ENCODE measurements at places on chromosomes 4 and X.

DNA sequence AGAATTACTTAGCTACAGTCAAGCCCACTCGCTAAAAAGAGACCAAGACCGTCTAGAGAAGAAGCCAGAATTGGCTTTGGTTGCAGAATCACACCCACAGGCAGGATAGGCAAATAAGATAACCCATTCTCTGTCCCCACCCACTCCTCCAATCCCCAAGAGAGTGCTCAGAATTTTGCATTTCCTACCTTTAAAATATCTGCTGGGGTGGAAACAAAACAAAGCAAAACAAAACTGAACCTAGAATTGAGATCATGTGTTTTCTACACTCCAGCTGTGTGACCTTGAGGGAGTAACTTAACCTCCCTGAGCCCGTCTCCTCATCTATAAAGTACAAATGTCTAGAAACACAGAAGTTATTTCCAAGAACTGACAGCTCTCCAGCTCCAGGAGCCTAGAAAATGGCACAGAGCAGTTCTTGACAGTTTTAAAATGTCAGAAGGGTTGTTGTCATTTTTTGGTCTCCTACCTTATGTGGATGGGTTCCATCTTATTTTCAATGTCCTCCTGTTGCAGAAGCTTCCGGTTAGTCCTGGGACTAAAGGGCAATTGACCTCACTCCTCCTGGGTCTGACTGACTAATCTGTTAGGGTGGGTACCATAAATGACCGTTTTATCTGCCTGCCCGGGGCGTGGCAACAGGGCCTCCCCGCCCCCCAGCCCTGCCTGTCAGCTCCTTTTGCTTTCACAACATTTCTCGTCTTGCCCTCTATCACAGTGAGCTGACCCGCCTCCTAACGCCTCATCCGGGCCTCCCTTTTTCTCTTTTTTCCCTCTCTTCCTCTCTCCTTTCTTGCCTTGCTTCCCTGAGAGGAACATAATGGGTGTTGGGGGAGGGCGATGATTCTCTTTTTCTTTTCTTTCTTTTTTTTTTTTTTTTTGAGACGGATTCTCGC is 114.0 kb downstream of the RBM47 start:
- DNase-seq, result no peak

DNA sequence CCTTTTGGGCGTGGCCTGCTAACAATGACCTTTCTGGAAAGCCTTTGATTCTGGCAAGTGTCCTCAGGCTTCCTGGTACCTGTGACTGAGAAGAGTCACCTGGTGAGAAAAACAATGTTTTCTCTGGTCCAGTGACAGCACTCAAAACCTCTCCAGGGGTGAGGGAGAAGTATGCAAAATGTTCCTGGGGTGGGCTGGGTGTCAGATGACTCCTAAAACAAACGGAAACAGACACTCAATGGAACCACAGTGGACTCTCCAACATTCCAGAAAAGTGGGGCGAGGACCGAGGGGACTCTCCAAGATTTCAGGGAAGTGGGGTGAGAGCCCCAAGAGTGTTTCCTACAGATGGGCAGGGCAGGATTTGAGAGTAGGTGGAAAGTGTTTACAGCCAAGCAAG is 69.5 kb downstream of the ANAPC4 start:
- no peak for DNase-seq

GRCh38 chr4:181896614-181897013 is 346.6 kb upstream of the TENM3 start:
- DNase-seq, result no peak

DNA sequence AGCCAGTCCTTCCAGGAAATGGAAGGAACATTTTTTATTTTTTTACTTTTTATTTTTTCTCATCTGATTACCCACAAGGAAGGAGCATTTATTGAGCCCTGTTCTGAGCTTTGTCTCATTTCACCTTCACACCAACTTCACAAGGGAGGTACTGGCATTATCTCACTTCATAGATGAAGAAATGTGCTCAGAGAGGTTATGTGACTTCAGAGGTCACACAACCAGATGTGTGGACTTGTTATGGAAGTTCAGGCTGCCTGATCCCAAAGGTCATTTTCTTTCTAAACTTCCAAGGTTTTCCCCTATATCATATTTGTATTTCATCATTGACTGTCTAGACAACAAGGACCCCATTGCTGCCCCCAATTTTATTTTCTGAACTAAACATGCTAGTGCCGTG is 160.3 kb downstream of the DCLK2 start:
- DNase-seq, result no peak

- DNase-seq, result no peak
Observed at GRCh38 chr4:85672959-85673358, 198.0 kb downstream of the ARHGAP24 start.

GRCh38 chr4:41476310-41476885 is 61.6 kb upstream of the LIMCH1 start:
- no peak for DNase-seq

Data from LNCaP clone FGC (cell line).